ENCODE measurements at places on chromosomes 3 and 15.

- DNase-seq = no peak
Measured at GRCh38 chr3:184078851-184079250, 18.0 kb upstream of the HTR3E start.

DNA sequence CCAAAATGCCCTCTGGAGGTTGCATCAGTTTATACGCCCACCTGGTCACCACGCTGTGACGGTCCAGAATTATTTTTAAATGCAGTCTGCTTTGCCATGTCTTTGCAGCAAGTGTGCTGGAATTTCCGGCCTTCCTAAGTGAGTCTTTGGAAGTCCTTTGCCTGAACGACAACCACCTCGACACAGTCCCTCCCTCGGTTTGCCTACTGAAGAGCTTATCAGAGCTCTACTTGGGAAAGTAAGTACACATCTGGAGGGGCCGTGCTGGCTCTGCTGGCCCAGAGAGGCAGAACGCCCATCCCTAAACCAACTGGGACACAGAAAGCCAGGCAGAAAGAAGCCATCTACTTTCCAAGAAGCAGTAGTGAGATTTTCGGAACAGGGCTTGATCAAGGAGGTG, 101.8 kb downstream of the LRRK1 start:
- no peak for DNase-seq

DNA sequence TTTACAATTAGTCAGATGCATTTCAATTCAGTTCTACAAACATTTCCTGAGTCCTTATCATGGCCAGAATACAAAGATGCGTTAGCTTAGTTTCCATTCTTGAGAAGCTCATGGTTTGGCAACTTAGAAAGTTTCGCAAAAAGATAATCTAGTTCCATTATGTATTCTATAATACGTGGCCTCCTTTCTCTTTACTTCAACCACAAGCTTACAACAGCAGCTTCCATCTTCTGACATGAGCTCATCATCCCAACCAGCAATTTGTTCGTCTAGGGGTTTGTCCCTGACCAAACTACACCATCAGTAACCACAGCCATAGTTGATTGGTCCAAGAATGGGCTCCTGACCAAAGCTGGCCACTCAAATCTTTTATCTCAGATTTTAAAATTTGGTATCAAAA, 267.6 kb upstream of the TBC1D5 start:
- DNase-seq = no peak

DNA sequence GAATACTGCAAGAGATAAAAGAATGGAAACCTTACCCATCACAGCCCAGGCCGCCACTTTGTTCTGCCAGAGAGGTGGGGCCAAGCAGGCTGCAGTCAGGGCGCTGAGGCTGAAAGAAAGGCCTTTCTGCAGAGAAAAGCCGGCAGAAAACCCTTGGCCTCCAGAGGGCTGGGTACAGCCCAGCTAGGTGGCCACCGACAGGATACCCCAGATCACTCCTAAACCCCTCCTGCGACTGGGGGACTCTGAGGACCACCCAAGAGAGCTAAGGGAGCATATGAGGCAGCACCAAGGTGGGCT, 69.3 kb downstream of the SMAD6 start:
- DNase-seq = no peak

GRCh38 chr3:46679681-46680080, 13.8 kb downstream of the ALS2CL start:
- no peak for DNase-seq

GRCh38 chr3:52892625-52893311, 4.6 kb downstream of the STIMATE start:
- DNase-seq = no peak

DNA sequence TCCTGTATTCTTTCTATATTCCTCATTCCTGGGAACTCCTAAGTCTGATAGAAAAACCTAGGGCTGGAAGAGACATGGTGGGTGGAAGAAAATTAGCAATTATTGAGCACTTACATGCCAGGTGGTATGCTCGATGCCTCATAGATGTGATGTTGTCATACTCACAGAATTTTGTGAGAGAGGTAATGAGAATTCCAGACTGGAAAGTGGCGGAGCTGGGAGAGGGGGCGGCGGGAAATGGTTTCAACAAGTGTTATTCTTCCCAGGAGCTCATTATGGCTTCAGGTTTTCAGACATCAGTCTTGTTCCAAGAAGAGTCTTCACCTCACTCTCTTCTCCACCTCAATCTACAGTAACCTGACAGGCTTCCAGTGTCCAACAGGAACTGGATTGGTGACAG, 16.2 kb downstream of the TIMP4 start:
- DNase-seq = no peak

GRCh38 chr15:79523266-79523665, 91.1 kb downstream of the MINAR1 start:
- DNase-seq = no peak

- DNase-seq = no peak
Measured at GRCh38 chr3:165642761-165643420, 194.3 kb downstream of the BCHE start.

DNA sequence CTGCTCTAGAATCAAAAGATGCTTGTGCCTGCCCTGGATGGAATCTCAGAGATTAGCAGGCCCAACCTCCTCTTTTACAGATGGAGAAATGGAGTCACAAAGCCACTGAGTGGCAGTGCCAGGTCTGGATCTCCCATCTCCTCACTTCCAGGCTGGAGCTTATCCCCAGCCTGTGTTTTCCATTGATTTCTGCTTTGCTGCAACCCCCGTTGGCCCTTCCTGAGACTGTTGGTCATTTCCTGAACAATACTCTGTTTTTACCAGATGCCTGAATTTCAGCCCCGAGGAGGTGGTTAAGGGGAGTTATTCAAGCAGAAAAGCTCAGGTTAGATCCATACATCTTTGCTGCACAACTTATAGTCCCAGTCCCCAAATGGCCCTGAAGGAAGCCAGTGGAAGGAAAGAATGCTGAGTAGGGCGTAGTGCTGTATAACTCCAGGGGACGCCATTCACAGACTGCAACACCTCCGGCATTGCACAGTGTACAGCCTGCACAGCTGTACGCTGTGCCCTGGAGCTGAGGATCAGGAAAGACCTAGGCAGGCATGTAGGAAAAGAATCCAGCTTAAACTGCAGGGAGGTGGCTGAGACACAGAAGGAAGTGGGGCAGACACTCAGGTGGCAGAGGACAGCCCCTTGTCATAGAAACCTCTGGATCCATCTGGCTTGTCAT, 77.5 kb downstream of the RPLP1 start:
- DNase-seq = no peak

- DNase-seq = no peak
Measured at GRCh38 chr3:21839592-21839991, 88.6 kb upstream of the ZNF385D start.

DNA sequence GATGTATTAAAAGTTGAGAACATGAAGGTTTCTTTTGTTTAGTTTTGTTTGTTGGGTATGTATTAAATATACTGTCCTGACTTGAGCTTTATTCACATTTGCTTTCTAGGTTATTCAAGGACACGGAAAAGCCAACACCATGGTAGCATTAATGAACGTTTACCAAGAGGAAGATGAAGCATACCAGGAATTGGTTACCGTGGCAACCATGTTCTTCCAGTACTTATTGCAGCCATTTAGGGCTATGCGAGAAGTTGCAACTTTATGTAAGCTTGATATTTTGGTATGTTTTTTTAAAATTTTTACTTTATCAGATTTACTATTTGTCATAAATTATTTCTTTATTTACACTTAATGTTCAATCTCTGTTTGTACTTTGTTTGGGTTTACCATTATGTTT, 3.6 kb downstream of the WHAMM start:
- no peak for DNase-seq

GRCh38 chr15:40320931-40321371, 2.5 kb upstream of the INAFM2 start:
- DNase-seq = no peak

GRCh38 chr3:42731476-42732195, 29.0 kb upstream of the HHATL start:
- DNase-seq = no peak

DNA sequence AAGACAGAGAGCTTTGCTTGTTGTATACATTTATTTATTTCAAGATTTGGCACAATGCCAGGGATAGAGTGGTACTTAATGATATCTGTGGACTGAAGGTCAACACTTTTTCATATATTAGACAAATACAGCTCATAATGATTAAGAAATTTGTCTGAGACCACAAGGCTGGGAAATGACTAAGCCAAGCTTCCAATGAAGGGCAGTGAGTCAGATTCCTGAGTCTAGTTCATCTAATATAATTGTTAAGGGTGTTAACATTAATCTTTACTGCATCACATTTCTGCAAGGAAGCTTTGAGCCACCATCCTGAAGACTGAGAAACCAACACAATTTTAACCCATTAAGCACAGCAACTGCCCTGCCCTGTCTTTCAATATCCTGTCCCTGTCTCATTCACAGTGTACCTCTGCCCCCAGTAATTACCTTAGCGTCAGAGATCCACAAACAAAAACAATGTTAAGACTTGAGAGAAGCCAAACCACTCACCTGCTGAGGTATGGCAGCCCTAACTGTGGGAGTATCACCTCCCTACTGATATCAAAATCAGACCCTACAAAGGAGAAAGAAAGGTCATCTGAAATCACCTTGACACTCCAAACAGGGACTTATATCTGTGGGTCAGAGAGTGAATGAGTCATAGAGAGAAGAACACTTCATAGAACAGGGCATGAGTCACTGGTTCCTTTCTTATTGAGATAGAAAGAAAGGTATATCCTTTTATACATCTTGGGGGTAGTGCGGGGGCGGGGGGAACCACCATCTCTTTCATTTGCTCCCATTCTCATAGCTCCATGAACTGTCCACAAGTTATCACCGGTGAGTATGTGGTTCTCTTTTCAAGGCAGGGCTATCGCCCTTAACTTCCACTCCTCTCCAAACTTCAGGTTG, 74.7 kb downstream of the MAGI1 start:
- DNase-seq = no peak

DNA sequence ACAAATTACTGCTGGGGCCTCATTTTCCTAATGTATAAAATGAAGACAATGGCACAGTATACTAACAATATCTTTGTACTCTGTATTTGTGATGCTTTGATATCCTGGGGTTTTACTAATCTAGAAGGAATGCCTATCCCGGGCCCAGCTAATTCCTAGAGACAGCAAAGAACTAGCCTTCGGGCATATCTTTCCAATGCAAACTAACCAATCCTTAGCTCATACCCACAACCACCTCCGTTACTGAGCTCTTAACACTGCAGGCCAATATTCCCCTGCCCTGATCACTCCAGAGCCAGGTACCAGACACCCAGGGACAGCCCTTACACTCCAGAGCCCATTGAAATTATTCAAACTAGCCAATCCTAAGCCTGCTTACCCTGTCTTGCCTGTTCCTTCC, 309.0 kb downstream of the ULK4 start:
- DNase-seq = no peak
